CD4-positive, alpha-beta T cell treated with Interleukin-6 at 100 ng/mL for 8 hours (primary cell): ENCODE measurements at places on chromosomes 5 and 9.
A peak's percentile ranks its signal among the peaks of the same experiment; 100 is the strongest.

- DNase-seq: no peak
Observed at GRCh38 chr5:123951582-123951977, 439.6 kb downstream of the CSNK1G3 start.

DNA sequence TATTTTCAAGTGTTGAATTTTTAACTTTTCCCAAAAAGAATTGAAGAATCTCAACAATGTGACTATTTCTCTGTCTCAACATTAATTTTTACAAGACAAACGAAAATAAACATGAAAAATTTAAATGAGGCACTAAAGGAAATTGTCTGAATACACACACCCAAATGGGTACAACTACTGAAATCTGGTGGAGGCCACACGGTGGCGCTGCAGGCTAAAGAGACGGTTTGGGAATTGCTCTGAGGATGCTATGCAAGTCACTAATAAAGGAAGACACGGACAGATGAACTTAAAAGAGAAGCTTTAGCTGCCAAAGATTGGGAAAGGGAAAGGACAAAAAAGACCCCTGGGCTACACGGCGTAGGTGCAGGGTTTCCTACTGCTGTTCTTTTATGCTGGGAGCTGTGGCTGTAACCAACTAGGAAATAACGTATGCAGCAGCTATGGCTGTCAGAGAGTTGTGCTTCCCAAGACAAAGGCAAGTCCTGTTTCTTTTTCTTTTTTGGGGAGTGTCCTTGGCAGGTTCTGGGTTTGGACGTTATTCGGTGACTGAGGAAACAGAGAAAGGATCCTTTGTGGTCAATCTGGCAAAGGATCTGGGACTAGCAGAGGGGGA lies at the start of gene PCDHB10:
Gene PCDHB10 (plus strand): TSS at position 244 of the 616 bp plus-strand sequence. CDS start 200 bp downstream, at position 444.
- DNase-seq: no peak

DNA sequence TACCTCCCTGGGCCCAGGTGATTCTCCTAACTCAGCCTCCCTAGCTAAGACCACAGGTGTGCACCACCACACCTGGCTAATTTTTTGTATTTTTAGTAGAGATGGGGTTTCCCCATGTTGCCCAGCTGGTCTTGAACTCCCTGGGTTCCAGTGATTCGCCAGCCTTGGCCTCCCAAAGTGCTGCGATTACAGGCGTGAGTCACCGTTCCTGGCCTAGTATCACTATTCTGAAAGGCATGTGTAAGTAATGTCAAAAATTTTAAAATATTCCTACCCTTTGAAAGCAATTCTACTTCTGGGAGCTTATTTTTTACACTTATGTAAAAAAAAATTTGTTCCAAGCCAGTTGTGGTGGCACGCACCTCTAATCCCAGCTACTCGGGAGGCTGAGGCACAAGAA lies 27.1 kb upstream of the TLE1 start:
- no peak for DNase-seq

DNA sequence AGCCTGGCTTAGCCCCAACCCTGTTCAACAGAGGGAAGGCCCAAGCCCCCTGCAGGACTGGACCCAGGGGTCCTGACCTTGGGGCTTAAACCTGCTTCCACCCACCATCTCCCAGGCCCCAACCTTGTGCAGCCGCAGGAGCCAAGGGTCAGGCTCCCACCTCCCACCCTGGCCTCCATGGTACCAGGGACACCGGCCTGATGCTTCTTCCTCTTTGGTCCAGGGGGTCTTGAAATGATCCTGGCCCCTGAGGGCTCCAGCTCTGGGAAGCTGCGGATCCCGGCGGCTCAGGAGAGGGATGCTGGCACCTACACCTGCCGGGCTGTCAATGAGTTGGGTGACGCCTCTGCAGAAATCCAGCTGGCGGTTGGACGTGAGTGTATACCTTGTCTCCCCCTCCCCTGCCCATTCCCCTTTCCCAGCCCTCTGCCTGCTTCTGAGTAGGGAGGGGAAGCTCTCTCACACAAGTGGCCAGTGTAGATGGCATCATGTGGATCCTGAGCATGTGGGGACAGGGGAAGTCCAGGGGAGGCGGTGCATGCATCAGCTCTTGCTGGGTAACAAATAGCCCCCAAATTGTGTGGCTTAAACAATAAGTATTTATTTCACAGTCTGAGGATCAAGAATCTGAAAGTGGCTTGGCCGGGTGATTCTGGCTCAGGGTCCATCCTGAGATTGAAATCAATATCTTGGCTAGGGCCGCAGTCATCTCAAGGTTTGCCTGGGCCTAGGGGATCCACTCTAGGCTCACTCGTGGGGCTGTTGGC lies 44.3 kb downstream of the HMCN2 start:
- DNase-seq: no peak

DNA sequence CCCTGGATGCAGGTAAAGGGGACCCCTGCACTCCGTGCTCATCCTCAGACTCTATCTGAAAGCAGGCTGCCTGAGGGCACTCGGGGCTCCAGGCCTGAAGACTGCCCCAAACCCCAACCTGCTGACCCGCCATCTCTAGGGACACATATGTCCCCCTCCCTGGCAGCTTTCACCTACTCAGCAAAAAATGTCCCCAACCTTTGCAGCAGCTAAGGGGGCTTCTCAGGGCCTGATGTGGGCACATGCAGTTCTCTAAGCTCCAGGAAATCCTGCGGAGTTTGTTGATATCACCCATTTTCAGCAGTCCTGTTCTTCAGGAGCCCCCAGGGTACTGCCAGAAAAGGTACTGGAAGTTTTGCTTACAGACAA lies 2.2 kb upstream of the DPH7 start:
- DNase-seq: no peak

DNA sequence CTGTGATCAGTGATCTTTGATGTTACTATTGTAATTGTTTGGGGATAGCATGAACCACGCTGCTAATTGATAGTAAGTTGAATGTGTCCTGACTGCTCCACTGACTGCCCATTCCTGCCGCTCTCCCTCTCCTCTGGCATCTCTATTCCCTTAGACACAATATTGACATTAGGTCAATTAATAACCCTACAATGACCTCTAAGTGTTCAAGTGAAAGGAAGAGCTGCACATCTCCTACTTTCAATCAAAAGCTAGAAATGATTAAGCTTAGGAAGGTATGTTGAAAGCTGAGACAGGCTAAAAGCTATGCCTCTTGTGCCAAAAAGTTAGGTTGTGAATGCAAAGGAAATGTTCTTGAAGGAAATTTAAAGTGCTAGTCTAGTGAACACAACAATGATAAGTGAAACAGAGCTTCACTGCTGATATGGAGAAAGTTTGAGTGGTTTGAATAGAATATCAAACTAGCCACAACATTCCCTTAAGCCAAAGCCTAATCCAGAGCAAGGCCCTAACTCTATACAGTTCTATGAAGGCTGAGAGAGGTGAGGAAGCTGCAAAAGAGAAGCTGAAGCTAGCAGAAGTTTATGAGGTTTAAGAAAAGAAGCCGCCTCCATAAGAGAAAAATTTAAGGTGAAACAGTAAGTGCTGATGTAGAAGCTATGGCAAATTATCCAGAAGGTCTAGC lies 12.9 kb downstream of the CLINT1 start:
- DNase-seq: no peak

GRCh38 chr9:123662057-123662776 lies 267.7 kb downstream of the DENND1A start:
- DNase-seq: no peak

DNA sequence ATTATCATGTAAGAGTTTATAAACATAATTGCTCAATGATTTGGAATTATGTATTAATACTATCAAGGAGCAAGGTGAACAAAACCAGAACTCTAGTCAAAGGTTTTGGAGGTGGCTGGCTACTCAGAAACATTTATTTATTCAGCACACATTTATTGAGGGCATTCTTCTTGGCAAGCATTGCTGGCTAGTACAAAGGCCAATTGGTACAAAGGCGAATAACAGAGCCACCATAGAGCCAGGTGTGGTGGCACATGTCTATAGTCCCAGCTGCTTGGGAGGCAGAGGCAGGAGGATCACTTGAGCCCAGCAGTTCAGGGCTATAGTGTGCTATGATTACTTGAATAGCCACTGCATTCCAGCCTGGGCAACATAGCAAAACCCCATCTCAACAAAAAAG lies 242.1 kb downstream of the CWC27 start:
- no peak for DNase-seq

DNA sequence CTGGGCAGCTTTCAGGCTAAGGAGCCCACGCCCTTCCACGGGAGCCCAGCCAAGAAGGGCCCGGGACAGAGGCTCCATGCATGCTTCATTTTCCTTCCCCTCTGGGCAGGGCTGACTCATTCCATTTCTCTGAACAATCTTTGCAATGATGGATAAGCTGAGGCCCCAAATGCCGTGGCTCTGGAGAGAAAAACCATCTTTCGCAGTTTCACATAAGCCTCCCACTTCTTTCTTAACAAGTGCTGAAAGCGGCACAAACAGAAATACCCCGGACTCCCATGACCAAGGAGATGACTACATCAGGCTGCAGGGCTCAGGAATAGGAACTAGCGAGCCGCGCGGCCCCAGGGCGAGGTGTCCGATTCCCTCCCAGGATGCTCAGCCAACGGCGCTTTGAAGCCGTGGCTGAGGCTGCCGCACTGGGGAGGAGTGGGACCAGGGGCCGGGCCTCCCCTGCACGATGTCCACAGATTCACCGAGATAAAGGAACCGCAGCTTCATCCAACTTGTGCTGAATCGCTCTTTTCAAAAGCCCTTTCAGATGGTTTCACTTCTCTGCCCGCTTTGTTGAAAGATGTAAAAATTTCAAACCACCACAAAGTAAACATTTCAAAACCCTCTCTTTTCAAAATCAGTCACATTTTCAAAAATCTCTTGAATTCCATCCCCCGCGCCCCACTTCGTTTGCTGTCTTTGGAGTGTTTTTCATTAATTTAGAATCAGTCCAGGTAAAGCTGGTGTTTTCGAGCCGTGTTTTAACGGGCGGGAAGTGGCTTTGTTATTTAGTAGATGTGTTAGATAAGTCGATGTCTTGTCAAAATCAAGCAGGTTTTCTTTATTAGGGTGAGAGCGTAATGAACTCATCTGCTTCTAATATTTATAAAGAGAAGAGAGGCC lies 96.5 kb upstream of the LMX1B start:
- DNase-seq: peak; percentile 34

GRCh38 chr5:178589180-178590140 lies 733 bp downstream of the COL23A1 start:
- DNase-seq: no peak

DNA sequence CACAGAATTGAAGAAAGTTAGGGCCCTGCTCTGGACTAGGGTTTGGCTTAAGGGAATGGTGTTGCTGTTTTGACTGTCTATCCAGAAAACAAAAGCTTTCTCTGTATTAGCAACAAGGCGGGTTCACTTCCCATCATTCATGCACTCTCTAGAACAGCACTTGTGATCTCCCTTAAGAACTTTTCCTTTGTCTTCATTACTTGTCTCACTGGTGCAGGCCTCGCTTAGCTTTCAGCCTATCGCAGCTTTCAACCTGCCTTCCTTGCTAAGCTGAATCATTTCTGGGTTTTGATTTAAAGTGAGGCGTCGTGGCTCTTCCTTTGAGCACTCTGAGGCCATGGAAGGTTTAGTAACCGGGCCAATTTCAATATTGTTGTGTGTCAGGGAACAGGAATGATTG lies 35.2 kb upstream of the LPCAT1 start:
- no peak for DNase-seq

DNA sequence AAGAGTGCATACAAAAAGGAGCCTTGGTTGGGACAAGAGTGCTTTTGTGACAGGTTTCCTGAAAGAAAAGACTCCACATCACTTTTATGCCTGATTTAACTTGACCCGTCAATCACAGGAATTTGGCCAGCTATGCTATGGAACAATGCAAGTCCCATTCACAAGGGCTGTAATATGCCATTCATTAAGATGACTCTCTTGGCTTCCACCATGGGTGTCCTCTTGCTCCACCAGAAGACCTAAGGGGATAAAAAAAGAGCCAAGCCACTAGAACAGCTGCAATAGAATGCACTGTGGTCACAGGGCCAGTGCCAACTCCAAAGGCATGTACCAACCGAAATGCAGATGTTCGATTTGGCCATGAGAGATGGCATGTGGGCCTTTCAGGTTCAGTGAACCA lies 480.1 kb upstream of the MPDZ start:
- DNase-seq: no peak

- no peak for DNase-seq
Observed at GRCh38 chr9:113475992-113476391, 12.5 kb downstream of the RGS3 start.

DNA sequence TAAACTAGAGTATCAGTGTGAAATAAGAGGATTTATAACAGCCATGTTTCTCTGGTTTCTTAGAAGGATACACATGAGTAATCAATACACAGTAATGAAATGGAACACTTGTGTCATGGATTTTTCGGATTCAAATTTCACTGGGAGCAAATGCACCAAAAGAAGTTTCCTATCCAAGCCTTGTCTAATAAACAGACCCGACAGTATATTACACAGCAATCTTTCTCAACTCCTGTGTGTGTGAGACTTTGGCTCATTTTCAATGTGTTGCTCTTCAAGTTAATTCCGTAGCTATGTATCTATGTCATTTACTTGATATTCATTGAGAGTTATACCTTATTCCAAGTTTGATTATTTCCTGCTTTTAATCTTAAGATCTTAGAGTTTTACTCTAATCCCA lies 930.2 kb downstream of the MAT2B start:
- no peak for DNase-seq

GRCh38 chr5:95925939-95926338 lies 35.7 kb downstream of the ELL2 start:
- DNase-seq: no peak

DNA sequence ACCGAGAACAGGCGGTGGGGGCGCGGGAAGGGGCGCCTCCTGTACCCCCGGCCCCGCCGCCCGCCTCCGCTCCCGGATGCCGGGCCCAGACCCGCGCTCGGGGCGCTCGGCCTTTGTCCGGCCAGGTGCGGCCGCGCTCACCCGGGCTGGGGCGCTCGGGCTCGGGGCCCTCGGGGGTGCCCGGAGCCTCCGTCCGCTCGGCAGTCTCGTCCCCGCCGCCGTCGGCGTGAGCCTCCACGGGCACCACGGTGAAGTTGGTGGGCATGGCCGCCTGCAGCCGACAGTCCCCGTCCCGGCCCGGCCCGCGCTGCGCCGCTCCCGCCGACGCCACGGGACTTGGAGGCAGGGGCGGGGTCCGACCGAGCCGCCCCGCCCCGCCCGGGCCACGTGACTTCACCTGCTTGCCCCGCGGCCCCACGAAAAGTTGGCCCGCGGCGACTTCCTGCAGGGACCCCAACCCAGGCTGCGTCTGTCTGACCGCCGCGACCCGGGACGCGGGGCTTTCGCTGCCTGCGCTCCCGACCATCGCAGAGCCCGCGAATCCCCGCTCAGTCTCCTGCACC lies at the start of gene SLC12A7:
Gene SLC12A7 (minus strand): TSS at position 337 of the 563 bp plus-strand sequence. CDS start 72 bp downstream, at position 265.
- DNase-seq: peak; percentile 51

DNA sequence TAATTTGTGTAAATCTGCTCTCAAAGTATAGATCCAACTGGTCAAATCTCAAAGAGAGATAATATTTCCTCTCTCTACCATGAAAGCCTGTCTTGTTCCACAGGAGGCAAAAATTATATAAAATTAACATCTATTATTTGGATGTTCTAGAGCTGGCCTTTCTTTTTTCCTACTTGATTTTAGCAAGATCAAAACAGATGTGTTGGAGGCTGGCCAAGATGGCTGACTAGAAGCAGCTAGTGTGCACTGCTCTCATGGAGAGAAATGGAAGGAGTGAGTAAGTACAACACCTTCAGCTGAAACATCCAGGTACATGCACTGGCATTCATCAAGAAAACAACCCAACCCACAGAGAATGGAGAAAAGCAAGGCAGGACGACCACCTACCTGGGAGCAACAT lies 298.6 kb upstream of the SLC24A2 start:
- DNase-seq: no peak
